Stimulated activated CD8-positive, alpha-beta memory T cell treated with anti-CD3 and anti-CD28 coated beads, Interleukin-15, amount 100 ng/mL, for 4 hours (primary cell): ENCODE measurements at places on chromosomes 16 and 17.

DNA sequence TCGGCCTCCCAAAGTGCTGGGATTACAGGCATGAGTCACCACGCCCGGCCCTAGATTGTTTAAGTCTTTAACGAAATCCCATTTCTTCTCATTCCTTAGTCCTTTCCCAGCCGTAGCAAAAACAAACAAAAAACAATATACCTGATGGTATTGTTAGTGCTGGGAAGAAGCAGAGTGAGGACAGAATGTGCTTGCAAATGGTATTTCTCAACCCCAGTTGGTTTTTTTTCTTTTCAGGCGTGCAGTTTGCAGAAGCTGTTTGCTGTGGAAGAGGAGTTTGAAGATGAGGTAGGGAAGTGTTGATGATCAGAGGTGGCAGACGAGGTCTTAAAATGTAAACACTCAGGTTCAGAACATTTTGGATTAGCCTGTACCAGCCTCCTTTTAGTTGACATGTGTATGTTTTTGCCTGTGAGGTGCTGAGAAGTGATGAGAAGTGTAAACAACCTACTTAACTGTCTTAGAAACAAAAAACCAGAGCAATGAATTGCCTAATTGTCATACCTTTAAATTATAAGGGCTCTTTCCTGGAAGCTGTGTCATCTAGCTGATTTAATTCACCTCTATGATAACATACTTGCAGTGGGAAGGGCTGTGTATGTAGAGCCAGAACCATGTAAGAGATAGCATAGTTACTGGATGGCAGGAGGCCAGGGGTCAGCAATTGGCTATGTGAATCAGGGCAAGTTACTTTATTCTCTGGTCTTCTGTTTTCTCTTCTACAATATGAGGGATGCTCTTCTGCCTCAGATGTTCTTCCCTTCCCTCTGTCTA lies 3.4 kb downstream of the HROB start:
- no peak for DNase-seq

DNA sequence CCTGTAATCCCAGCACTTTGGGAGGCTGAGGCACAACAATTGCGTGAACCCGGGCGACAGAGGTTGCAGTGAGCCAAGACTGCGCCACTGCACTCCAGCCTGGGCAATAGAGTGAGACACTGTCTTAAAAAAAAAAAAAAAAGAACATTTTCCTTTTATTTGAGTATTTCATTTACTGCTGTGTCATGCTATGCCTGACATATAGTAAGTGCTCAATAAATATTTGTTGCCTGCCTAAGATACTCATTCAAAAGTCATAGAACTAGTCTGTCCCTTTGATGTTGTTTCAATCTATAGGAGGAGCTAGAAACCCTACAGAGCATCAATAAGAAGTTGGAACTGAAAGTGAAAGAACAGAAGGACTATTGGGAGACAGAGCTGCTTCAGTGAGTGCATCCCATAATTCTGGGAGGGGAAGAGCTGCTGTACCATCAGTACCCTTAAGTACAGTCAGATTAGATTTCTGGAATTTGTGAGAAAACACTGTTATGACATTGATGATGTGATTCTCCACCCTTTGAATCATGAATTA lies 20.0 kb downstream of the CALCOCO2 start:
- DNase-seq, result no peak

- DNase-seq, result no peak
These were observed 27.6 kb downstream of the PRKAR1A start for GRCh38 chr17:68539548-68540467.

DNA sequence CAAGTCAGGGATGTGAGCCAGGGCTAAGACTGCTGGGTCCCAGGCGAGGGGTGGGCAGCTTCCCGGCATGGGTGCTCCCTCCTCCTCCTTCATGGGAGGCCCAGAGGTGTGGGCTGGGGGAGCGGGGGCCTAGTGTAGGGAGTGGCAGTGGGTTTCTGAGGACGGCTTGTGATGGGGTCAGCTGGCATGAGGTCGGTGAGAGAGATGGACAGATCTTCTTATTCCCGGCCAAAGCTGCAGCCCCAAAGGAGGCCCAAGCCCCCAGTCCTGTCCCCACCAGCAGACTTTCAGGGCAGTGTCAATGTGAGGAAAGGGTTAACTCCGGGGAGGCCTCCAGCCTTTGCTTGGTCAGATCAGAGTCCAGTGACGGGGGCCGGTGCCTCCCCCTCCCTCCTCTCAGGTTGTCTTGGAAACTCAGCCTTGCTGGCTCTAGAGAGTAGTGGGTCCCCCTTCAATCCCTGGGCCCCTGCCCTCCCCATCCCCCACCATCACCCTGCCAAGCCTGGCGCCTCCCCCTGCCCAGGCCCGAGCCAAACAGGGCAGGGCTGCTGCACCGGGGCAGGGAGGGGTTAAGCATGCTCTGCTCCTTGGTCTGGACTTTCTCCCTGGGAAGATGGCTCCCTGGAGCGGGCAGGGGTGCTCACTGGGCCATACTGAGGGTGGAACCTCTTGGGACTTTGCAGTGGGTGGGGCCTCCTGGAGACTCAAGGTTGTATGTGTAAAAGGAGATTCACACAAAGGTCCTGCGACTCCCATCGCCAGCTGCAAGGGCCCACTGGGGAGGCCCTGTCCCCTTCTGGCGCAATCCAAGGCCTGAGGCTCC lies 12.4 kb downstream of the NAT9 start:
- no peak for DNase-seq

- no peak for DNase-seq
These were observed 9.2 kb downstream of the CFAP97D1 start for GRCh38 chr17:43789482-43789881.

DNA sequence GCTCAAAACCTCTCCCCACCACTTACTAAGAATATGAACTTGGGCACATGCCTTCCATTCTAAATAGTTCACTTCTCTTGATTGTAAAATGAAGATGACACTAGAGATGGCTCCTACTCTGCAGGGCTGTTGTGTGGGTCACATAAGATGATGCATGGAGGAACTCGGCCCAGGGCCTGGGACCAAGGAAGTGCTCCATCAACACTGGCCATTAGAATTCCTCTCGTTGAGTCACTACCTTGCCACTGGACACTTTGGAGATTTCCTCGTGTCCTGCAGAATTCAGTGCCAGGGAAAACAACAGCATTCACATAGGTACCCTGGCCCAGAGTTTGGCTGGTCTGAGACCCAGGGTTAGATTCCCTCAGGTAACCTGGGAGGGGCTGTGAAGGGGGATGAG lies 18.6 kb downstream of the HNF1B start:
- no peak for DNase-seq

DNA sequence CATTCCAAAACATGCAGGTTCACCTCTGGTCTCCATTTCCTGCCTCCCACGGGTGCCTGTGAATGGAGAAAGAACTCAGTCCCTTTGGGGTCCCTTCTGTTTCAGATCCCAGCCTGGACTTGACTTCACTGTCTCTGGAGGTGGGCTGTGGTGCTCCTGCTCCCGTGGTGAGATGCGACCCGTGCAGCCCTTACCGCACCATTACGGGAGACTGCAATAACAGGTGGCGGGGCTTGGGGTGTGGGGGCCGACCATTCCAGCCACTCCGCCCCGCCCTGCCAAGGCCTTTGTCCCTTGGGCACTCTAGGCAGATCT lies 10.5 kb downstream of the LPO start:
- DNase-seq, result no peak

DNA sequence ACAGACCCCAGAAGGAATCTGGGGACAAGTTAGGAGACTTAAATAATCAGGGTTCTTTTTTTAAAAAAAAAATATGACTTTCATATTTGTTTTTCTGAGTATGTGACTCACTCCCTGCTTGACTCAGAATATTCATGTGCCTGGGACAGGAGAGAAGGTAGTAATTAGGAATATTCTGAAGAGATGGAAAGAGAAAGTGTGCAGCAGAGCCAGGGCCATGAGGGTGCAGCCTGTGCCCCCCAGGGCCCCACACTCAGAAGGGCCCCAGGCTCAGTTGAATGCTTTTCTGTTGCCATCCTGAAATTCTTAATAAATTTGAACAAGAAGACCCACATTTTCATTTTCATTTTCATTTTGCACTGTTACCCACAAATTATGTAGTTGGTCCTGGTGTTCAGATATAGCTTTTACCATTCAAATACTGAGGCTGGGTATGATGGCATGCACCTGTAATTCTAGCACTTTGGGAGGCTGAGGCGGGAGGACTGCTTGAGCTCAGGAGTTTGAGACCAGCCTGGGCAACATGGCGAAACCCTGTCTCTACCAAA lies 11.5 kb upstream of the LONP2 start:
- DNase-seq, result no peak

GRCh38 chr17:49342575-49342936 lies 19.5 kb downstream of the ZNF652 start:
- DNase-seq, result no peak

DNA sequence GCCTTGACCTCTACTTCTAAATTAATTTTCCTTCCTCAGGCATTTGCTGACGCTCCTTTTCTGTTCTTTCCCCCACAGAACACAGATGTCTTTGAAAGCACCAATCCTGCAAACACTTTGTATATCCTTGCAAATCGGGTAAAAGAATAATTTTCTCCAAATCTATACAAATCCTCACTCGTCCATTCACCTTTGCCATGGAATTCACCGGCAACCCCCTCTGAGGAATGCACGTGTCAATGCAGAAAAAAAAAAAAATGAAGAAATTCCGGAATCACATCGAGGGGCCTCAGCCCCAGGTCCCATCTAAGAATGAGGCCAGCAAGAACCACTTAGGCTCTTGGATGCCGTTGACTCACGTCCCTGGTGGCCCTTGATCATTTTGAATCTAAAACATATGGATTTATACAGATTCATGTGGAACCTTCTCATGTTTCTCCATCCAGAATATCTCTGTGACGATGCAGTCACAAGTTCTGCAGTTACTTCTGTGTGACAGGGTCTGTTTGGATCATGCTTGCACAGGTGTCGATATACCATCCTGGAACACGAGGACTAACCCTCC lies 136.9 kb downstream of the RBFOX3 start:
- no peak for DNase-seq
